GF-D8 (cell line): ENCODE measurements at places on chromosomes 4 and X.

- DNase-seq: peak; percentile 4
These were observed 98.2 kb downstream of the FRYL start for GRCh38 chr4:48681856-48682255.

DNA sequence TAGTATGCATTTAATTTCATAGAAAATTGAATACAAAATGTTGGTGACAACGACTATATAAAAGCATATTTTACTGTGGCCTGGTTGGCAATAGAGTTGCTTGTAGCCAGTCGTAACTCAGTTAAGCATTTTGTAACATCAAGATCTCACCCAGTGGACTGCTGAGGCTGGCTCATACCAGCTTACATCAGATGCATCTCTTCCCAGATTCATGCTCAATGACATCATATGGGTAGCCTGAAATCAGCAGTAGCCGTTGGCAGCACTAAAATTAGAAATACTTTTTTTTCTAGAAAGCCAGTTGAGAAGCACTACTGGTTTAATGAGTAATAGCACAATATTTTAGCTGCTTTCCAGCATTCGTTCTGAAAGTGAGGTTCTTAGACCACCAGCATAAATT, 341.2 kb downstream of the TECRL start:
- no peak for DNase-seq

GRCh38 chrX:35868501-35868900, 51.0 kb upstream of the CFAP47 start:
- no peak for DNase-seq

- DNase-seq: no peak
These were observed 73.3 kb downstream of the MANBA start for GRCh38 chr4:102687373-102687981.

GRCh38 chrX:68989865-68990606, 161.2 kb downstream of the EFNB1 start:
- DNase-seq: no peak

GRCh38 chr4:43282534-43282933, 390.0 kb downstream of the GRXCR1 start:
- DNase-seq: no peak
